ENCODE measurements at places on chromosomes 3 and 15.

GRCh38 chr15:69524814-69525213 is 72.2 kb downstream of the RPLP1 start:
- DNase-seq, result no peak

GRCh38 chr15:74540161-74540760 is 759 bp upstream of the ARID3B start:
- no peak for DNase-seq

- no peak for DNase-seq
Observed at GRCh38 chr3:149280671-149281349, 52.6 kb downstream of the TM4SF18 start.

DNA sequence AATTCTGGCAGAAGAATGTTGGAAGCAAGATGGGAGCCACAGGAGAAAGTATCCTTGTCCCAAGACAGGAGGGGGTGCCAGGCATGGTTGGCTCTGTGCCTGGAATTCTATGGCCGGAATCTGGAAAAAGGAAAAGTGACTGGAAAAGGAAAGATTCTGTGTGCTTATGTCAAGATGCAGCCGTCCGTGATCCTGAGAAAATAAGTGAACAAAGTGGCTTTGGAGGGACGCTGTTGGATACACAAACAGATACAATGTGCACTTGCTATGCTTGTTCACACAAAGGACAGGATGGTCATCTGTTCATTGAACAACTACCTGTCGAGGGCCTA is 28.5 kb upstream of the MUC20 start:
- no peak for DNase-seq

- no peak for DNase-seq
Observed at GRCh38 chr15:66253418-66254088, at the start of gene MEGF11. Gene MEGF11 (minus strand): TSS chr15:66253750. CDS start chr15:66128403, 125,347 bp downstream.

DNA sequence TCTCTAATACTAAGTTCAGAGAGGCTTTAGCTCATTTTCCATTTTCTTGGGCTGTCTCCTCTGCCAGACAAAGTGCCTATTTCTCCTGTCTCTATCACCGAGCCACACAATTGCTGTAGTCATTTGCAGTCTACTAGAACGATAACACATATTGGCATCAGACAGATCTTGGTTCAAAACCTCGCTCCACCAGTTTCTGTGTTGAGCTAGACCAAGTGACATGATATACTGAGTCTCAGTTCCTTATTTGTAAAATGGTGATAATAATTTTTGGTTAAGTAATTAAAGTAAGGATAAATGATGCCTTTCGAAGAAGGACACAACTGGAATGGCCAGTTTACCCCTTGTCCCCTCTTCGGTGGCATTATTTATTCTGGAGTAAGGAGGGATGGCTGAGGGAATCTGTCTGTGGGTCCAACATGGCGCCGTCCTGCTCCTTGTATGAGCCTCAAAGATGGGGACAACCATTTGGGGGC is 398 bp upstream of the RAB7A start:
- DNase-seq, result no peak

DNA sequence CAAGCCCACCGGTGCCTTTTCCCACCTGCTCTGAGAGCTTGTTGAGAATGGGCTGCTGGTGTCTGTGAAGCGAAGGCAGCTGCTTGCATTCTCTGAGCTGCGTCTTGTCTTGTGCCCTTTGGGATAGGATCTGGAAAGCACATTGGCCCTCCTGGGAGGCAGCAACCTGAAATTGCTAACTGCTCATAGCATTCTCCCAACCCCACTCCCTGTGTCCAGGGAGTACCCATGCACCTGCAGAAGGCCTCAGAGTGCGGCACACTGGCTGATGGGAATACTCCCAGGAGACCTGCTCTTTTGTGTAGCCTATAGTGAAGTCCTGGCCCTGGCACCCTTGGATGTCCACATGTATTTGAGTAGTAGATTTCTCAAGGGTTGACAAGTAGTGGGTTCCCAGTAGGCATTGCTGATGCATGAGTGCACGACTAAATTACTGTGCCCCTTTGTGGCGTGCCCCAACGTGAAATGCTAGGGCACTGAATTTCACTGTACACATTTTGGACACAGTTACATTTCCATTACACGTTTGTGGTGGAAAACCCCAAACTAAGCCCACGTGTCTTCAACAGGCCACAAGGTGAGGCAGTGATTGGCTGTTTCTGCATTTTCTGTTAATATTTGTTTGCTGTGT is 3.7 kb downstream of the EPHB1 start:
- no peak for DNase-seq
